ENCODE measurements at places on chromosomes 5 and 9.

GRCh38 chr9:82726424-82727276 is 336.3 kb downstream of the RASEF start:
- no peak for DNase-seq

DNA sequence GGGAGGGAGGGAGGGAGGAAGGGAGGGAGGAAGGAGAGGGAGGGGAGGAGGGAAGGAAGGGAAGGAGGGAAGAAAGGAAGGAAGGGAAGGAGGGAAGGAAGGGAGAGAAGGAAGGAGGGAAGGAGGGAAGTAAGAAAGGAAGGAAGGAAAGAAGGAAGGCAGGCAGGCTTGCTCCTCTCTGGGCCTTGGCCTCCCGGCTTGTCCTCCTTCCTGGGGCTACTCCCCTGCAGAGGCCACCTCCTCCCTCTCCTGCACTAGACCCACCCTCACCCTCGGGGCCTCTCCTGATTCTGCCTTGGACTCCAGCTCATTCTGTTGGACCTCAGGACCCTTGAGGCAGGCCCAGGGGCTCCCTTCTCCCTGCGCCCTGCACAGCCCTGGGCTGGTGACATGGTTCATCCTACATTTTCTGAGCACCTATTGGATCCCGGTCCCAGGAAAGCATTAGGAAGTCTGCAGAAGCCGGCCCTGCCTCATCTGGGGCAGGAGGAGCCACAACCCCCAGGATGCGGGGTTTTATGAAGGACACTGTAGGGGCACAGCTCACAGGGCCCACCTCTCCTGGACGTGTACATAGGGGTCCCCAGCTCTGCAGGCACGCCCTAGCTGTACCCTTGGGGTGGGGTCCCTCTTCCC is 23.0 kb downstream of the LHX3 start:
- no peak for DNase-seq

DNA sequence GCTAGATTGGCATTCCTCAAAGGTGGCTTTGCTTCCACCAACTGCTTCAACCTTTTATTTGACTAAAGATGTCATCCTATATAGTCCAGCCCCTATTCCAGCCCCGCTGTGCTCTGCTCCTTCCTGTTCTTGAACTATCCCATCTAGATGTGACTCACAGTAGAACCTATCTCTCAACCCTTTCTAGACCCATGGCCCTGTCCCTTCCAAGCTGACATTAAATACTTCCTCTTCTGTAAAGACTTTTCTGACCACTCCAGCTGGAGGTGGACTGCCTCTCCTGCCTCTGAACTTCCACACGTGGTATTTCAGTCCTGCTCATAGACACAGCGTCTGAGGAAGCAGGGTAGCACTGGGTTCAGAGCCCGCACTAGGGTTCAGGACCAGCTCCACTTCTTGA is 32.4 kb downstream of the OSTF1 start:
- no peak for DNase-seq

GRCh38 chr5:108615216-108615615 is 132.5 kb upstream of the FER start:
- DNase-seq, result no peak

DNA sequence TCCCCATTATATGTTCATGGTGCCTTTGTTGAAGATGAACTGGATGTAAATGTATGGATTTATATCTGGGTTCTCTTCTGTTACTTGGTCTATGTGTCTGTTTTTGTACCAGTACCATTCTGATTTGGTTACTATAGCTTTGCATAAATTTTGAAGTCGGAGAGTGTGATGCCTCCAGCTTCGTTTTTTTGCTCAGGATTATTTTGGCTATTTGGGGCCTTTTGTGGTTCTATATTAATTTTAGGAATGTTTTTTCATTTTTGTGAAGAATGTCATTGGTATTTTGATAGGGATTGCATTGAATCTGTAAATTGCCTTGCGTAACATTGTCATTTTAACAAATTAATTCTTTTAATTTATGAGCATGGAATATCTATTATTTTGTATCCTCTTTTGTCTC is 36.6 kb upstream of the ZNF366 start:
- DNase-seq, result no peak

GRCh38 chr9:107422189-107423185 is 67.1 kb downstream of the KLF4 start:
- no peak for DNase-seq

DNA sequence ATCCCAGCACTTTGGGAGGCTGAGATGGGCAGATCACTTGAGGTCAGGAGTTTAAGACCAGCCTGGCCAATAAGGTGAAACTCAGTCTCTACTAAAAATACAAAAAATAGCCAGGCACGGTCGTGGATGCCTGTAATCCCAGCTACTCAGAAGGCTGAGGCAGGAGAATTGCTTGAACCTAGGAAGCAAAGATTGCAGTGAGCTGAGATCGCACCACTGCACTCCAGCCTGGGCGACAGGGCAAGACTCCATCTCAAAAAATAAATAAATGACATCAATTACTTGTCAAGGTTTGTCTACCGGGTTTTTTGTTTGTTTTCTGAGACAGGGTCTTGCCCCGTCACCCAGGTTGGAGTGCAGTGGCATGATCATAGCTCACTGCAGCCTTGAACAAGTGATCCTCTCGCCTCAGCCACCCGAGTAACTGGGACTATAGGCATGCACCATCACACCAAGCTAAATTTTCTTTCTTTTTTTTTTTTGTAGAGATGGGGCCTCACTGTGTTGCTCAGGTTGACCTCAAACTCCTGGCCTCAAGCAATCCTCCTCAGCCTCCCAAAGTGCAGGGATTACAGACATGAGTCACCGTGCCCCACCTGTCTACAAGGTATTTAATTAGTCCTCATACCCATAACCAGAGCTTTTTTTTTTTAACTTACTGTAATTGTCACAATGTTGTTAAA is 64.9 kb downstream of the SUSD1 start:
- no peak for DNase-seq

- no peak for DNase-seq
These were observed 11.6 kb downstream of the FANCC start for GRCh38 chr9:95305770-95306492.

Measured in GM04503 (cell line).